Activated CD4-positive, alpha-beta T cell treated with anti-CD3 and anti-CD28 coated beads for 1 hour (primary cell): ENCODE measurements at places on chromosomes 3 and 15.

DNA sequence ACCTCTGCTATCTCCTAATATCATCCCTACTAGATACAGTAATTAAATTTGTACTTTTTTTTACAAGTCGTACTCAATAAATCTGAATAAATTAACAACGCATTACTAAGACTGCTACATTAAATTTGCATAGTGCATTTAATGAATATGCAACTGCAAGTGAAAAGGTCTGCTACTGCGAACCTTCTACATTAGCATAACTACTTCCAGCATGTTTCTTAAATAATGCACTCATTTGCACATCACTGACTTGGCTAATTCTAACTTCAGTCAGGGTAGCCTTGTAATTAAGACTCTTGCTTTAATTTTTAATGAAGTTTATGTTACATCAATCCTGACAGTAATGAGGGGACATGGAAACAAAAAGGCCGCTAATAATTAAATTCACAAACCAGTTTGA, 98.9 kb upstream of the FOXB1 start:
- DNase-seq: no peak

DNA sequence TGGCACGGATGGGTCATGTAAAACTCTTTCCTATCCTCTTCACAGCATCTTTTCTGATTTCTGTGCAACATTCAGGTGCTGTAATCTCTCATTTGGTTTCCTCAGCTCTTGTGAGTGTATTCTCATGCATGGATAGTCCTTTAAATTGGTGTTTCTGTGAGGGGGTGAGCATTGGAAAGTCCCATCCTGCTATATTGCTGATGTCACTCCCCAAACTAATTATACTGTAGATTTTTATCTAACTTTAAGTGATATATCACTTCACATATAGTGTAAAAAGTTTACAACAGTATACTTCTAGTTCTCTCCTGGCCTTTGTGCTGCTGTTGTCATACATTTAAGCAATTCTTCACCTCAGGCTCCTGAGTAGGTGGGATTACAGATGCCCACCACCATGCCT, 102.7 kb downstream of the GLDN start:
- DNase-seq: no peak

GRCh38 chr15:40450047-40450446, 9.3 kb downstream of the BAHD1 start:
- DNase-seq: no peak

GRCh38 chr3:4595710-4596113, 102.6 kb downstream of the ITPR1 start:
- no peak for DNase-seq

DNA sequence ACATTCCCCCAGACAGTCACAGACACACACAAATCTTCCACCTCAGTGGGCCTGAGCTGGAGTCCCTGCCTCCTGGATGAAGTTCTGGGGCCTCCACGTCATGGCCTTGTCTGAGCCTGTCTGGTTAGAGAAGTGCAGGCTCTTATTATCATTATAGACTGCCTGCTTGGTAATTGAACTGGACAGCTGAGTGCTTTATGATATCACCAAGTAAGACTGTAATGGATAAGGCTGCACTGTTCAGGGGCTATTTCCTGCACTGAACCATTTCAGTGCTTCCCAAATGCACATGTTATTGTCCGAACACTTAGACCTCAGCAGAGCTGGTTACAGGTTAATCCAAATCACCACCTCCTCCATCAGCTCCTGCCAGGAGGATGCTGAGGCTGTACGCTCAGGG, 8.7 kb upstream of the ST6GAL1 start:
- no peak for DNase-seq

DNA sequence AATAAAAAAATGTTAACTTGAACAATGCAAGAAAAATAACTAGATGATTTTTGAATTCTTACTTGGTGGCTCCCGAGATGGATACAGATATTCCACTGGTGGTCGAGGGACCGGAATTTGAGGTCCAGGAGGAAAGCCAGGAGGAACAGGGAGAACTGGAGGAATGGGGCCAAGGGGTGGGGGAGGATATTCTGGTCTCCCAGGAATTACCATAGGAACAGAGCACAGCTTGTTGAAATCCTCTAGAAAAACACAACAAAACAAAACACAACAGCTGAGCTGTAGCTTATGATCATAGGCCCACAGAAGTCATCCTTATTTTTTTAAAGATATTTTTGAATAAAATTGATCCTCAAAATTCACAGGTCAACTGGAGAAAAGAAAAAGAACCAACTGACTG, 129.4 kb downstream of the FBN1 start:
- DNase-seq: no peak

DNA sequence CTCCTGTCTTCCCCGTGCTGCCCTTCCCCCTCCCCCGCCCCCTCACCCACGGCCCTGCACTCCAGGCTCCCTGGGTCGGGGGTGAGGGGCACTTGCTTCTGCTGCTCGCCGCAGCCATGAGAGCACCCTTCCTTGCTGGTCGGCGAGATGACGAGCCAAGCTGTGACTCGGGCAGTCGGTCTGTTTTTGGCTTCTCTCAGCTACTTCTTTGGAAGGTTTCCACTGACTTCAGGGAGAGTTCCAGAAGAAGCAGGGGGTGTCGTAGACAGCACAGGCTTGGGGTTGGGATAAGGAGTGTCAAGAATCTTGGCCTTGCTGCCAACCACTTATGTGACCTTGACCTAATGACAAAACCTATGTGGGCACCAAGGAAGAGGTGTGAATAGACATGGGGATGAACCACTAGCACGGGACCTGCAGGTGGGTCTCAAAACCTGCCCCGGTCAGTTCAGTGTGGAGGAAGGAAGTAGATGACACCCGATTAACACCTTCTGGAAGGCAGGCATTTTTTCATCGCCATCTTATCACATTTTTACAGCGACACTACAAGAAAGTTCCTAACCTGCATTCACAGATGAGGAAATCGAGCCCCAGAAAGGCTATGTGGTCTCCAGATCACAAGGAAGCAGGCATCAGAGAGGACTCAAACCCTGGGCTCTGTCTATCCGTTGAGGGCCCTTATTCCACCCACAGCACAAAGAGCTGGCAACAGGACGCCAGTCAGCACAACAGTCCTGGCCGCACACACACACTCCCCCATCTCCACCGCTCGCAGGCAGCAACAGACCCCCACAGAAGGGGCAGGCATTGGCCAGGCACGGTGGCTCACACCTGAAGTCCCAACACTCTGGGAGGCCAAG, 120.9 kb downstream of the LIPC start:
- no peak for DNase-seq

DNA sequence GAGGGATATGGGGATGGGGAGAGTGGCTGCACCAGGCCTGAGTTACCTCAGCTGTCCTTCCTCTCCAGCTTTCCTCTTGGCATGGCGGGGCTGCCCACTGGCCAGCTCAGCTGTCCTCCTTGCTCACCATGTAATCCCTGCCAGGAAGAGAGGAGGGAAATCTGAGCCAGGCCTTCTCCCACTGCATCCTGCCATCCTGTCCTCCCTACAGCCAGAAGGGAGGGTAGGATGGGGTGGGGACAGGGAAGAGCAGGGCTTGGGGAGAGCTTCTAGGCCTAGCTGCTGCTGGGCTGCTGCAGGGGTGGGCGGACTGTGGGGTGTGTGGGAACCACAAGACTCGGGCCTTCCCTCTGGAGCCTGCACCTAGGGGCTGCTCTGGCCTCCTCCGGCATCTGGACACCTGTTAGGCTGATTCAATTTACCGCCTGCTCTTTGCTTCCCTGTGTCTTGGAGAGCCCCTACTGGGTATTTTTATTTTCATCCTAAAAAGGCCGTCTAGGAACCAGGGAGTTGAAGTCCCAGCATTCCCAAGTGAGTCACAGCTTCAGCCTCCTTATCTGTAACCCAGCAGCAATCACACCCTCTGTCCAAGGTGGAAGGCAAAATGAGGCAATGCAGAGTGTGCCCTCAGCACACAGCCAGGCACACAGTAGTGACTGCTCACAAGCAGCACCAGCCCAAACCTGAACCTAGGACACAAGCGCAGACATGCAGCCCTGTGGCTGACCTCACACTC, 13.1 kb upstream of the KY start:
- no peak for DNase-seq

DNA sequence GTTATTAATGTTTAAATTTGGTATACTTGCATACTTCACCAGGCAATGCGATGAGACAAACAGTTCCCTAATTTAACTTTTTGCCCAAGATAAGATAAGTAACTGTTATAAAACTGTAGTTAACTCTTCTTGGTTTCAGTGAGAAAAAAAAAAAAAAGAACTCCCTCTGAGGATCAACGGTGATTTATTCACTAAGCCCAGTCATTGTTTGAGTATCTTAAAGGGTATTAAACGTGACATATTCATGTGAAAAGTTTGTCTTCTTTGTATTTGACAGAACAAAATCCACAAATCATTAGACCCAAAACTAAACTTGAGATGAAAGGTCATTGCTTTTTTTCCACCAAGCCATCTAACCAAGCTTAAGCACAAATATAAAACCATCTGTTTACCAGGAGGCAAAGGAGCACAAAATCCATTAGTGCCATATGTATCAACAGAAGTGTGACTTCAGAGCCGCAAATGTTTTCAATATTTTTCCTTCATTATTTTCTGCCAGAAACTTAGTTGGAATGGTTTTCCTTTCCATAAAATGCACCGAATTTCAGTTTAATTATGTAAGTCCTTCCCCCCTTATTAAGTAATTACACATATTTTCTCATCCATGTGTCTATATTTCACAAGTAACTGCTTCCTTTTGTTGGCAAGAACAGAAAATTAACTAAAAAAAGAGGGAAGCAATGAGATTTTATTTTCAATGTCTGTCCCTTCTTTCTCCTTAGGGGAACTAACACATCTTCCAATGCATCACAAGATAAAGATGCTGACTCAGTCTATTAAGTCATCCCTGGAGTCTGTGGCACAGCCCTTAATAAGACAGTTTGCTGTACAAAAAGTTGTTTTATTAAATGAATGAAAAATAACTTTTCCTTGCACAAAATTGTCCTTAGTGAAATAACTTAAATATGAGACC, 92.2 kb upstream of the RAP2B start:
- DNase-seq: no peak

GRCh38 chr3:194990454-194991337, 280.3 kb downstream of the XXYLT1 start:
- no peak for DNase-seq

- no peak for DNase-seq
Measured at GRCh38 chr15:49621887-49622286, 1.0 kb downstream of the DTWD1 start.
